ENCODE measurements at places on chromosomes 11 and 22.

- DNase-seq: no peak
Observed at GRCh38 chr11:2883979-2884815, 1.4 kb downstream of the CDKN1C start.

GRCh38 chr11:130431331-130431773, 2.9 kb upstream of the ADAMTS8 start:
- DNase-seq: peak; percentile 15

GRCh38 chr11:34890089-34890488, 26.1 kb downstream of the APIP start:
- no peak for DNase-seq

- no peak for DNase-seq
Observed at GRCh38 chr11:11243590-11244469, 109.2 kb downstream of the CSNK2A3 start.

- no peak for DNase-seq
Observed at GRCh38 chr11:76661306-76661751, 9.2 kb downstream of the LRRC32 start.

GRCh38 chr22:47716890-47717615, 954.6 kb downstream of the TBC1D22A start:
- DNase-seq: no peak

GRCh38 chr22:43080616-43081015, 8.6 kb downstream of the TTLL1 start:
- no peak for DNase-seq

DNA sequence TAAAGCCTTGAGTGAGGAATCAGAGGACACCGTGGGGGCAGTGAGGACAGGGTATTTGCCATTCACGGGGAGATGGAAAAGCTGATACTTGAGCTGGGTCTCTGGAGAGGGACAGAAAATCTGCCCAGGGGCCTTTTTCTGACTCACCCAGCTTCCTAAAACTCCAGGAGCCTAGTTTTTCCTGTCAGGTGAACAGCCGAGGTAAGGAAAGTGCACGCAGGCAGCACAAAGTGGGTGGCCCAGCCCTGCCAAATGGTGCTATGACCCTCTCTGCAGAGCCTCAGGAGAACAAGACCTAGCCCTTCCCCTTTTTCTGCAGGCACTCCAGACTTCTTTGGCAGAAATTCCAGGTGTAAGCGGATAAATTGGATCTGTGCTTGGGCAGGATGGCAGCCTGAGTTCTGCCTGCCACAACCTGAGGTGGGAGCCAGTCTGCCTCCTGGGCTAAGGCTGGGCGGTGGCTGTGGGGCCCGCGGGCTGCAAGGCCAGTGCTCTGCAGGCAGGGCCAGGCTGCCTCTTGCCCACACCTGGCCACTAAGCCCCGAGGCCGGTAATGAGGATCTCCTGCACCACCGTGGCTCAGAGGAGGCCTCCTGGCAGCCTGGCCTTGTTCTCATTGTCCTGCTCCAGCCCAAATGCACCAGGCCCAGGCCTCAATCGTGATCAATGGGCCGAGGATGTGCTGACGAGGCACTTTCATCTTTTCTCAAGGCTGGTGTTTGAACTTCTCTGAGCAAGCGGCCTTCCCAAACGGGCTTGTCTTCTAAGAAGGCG, 72.9 kb upstream of the LMO1 start:
- no peak for DNase-seq

GRCh38 chr11:109303342-109303741, 118.6 kb upstream of the C11orf87 start:
- DNase-seq: no peak

- DNase-seq: no peak
Observed at GRCh38 chr11:122742301-122743018, 86.9 kb downstream of the UBASH3B start.

DNA sequence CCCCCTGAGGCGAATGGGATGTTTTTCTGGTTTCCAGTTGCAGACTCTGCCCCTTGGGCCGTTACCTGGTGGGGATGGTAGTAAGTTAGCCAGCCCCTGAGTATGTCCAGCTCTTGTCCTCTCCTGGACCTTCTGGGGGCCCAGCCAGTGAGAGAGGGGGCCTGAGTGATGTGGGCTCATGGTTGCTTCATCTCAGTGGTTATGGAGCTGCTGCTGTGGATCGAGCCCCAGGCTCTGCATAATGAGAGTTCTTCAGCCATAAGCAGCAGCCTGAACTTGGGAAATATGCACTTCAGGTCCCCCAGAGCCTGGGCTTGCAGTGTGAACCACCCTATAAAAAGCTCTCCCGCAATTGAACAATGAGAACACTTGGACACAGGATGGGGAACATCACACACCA, 5.9 kb downstream of the TMPRSS13 start:
- DNase-seq: no peak

DNA sequence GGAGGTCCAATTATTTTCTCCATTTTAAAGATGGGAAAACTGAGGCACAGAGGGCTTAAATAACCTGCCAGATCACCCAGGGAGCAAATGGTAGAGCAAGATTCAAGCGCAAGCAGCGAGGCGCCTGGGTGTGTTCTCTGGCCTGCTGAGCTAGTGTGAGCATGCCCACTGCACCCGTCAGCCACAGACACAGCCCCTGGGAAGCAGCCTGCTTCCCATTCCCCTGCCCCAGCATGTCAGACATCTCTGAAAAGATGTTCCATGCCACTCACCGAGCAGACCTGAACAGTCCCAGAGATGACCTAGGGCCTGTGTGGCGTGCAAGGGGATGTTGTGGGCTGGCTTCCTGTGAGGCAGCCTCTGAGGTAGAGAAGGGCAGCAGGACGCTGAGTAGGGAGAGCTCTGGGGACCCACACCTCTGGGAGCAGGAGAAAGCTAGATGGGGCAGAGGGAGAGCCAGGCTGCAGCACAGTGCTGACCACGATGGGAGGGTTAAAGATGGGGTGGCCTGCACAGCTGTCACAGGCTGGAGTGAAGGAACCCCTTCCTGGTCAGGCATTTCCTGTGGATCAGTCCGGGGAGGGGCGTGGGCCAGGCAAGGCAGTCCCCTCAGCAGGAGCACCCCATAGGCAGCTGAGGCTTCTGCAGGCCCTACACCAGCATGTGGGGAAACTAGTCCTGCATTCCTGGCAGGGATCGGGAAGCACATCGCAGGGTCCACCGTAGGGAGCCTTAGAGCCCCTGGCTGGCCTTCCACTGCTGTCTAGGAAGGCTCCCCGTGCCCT, 101.4 kb downstream of the GALNT18 start:
- no peak for DNase-seq

GRCh38 chr22:22840780-22841179, 46.8 kb upstream of the IGLL5 start:
- DNase-seq: peak; percentile 18

- DNase-seq: no peak
Observed at GRCh38 chr11:11916981-11917399, 75.2 kb downstream of the USP47 start.

DNA sequence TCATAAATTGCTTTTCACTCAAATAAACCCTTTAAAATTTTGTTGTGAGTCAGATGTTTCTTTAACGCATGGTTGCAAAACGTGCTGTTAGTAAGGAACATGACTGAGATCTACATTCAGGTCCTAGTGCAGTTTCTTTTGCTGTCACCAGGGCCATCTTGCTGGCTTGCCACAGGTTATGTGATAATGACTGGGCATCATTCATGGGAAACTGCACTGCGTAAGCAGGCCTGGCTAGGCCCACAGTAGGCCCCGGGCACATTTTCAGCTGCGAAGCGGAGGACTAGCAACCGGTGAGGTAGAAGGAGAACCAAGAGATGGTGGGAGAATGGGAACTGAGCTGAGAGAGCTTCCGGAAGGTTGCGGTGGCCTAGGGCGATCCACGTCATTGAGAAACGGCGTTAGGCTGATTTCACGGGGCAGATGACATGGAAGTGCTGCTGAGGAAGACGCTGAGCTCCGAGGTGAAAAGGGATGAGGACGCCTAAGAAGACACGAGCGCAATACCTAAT, 3.2 kb upstream of the KLHDC7B start:
- DNase-seq: no peak

- no peak for DNase-seq
Observed at GRCh38 chr11:79487412-79487811, 46.6 kb upstream of the TENM4 start.

- no peak for DNase-seq
Observed at GRCh38 chr11:18209058-18209457, 27.5 kb downstream of the SAA4 start.

DNA sequence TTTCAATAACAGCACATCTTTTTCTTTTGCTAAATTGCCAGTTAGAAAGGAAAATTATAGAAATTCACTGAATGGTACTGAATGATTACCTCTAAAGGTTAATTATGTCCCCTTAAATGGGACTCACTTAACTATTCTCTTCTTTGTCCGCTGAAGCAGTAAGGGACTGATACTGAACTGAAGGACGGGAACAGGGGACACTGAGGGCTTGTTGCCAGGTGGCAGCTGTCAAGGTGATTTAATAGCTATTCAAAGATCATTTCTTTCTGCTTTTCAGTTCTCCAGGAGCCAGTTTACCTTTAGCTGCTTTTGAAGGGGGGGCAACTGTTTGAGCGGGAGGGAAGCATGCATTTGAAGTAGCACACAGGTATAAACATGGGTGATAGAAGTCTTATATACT, 325.4 kb upstream of the CCDC90B start:
- no peak for DNase-seq

DNA sequence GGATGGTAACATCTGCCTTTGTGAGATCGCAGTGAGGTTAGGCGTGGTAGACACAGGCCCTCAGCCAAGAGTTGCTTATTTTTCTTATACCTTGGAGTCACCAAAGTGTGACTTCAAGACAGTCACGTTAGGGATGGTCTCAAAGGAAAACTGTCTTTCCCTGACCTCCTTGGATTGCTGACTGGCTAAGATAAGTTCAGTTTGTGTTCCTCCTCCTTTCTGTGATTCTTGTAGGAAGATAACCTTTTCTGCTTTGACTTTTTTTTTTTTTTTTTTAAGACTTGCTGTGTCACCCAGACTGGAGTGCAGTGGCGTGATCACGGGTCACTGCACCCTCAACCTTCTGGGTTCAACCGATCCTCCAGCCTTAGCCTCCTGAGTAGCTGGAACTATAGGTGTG, 23.1 kb downstream of the TAB1 start:
- no peak for DNase-seq

- DNase-seq: no peak
Observed at GRCh38 chr11:114956566-114956965, 278.2 kb downstream of the NXPE2 start.

DNA sequence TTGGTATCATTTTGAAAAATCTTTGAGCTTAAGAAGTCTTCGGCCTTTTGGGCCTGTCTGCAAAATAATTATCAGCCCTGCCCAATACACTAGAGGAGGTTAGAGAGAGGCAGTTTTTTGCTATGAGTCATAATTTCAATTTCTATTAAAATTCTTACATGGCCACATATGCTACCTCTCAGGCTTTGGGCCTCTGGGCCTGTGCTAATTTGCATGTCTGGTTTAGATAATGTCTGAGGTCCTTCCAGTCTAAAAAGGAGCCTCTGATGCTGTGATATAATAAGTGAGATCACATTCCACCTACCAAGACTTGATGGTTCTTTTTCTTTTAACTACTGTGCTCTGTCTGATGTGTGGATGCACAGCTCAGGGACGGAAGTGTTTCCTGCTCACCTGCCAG, 70.8 kb downstream of the KCNJ1 start:
- DNase-seq: no peak

DNA sequence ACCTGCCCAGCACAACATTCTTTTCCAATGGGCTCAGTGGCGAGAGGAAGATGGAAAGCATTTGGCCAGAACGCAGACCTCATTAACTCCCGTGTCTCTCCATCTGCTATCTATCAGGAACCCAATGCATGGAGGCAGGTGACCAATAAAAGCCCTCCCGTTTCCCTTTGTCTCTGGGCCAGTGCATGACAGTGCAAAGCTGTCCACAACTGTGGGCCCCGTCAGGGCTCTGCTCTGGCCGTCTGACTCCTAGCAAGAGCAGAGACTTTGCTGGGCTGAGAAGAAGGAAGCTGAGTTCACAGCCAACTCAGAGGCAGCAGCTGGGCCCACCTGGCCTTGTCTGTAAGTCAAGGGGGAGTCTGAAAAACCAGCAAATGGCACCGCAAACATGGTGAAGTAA, 177.8 kb downstream of the TENM4 start:
- DNase-seq: no peak

- DNase-seq: no peak
Observed at GRCh38 chr11:6203327-6203726, 2.0 kb upstream of the C11orf42 start.

GRCh38 chr11:1308743-1309497, 512 bp downstream of the TOLLIP start:
- DNase-seq: no peak

DNA sequence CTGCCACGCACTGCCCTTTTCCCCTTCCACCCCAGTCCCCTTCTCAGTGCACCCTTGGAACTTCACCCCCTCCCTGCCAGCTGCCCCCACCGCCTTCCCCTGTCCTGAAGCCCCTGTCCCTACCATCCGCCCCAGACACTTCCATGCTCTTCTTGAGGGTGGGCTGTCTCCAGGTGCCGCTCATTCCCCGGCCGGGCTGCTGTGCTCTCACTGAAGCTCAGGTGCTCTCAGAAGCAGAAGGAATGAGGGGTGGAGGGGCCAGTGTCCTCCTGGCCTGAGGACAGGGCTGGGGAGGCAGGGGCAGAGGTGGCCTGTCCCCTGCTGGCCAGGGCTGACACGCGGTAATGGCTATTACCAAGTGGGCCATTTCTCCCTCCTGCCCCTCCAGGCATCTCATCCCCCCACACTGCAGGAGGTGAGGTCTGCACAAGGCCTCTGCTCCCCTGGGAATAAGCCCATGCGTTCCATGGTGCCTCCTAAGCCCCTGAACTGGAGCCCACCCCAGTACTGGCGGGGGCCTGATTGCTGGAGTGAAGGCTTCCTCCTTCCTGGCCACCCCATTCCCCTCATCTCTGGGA, 6.6 kb upstream of the BID start:
- DNase-seq: no peak

DNA sequence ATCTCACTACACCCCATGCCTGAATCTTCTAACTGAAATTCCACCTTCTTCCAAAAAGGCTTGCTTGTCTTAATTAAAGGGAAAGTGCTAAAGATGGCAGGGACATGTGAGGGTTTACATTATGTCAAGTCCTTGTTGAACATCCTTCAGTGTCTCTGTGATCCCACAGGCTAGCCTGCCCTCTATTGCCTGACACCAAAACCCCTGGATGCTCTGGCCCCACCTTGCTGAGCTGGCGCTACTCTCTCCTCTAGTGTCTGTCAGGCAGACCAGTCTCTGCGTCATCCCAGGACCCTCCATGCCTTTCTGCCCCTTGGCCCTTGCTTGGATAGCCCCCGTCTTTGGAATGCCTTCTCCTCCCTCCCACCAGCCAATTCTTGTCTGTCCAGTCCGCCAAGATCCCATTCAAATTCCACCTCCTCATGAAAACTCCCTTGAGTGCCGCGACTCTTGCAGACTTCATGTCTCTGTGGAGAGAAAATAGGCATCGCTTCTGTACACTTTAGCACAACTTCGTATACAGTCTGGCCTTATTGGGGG, 69.3 kb downstream of the PKNOX2 start:
- DNase-seq: no peak

Measured in bone marrow (tissue), 2 donors.